ENCODE measurements at places on chromosomes 6 and 20.

DNA sequence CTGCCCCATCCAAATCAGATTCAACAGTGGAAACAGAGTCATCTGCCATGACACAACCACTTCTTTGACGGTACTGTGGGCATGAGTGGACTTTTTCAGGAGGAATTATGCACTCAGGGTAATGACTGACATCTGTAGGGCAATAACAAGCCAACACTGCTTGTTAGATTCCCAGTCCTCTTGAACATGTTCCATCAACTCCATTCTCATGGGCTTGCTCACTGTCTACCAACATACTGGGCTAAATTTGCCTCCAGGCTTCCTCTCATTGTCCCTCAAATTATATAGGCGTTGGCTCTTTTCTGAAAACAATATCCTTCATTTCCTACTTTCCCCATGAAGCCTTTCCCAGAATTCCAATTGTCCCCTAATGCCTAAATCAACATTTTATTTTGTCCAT, 43.1 kb downstream of the ANKEF1 start:
- H3K27me3 ChIP-seq = peaks cover 5% of the 10 kb centered on the region
- DNase-seq = no peak
- no peak overlapping the region for H3K27ac ChIP-seq
- H3K4me3 ChIP-seq = no peak overlapping the region
- peaks cover 13% of the 10 kb centered on the region for H3K4me1 ChIP-seq

DNA sequence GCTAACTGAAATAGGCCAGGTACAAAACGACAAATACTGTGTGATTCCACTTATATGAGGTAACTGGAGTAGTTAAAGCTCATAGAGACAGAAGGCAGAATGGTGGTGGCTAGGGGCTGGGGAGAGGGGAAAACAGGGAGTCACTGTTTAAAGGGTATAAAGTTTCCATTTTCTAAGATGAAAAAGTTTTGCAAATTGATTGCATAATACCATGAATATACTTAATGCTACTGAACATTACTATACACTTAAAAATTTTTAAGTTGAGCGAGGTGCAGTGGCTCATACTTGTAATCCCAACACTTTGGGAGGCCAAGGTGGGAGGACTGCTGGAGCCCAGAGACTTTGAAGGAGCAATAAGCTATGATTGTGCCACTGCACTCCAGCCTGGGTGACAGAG, 138.6 kb upstream of the ARID1B start:
- no peak overlapping the region for H3K4me3 ChIP-seq
- no peak overlapping the region for H3K27ac ChIP-seq
- peaks cover 17% of the 10 kb centered on the region for H3K4me1 ChIP-seq

DNA sequence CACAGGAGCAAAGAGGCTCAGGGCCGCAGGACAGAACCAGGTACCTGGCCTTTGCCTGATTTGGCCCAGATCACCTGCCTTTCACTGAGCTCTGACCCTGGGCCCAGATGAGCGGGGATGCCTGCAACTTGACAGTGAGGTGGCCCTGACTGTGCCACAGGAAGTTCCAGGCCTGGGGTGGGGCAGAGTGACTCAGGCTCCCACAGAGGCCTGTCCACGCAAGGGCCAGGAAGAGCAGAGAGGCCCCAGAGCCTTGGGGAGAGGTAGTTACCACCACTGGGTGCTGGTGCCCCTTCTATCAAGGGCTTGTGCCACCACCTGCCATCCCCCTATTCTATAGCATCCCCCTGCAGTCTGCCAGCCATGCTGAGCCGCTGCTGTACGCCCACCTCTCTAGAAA, 4.1 kb upstream of the NOL4L start:
- H3K27me3 ChIP-seq = peaks cover 37% of the 10 kb centered on the region
- DNase-seq = no peak
- no peak overlapping the region for H3K27ac ChIP-seq
- H3K36me3 ChIP-seq = no peaks in the 10 kb centered on the region
- H3K4me3 ChIP-seq = no peak overlapping the region
- H3K4me1 ChIP-seq = peaks cover 10% of the 10 kb centered on the region

GRCh38 chr6:43609402-43609801, 19.7 kb downstream of the GTPBP2 start:
- no peak overlapping the region for H3K4me3 ChIP-seq
- H3K27ac ChIP-seq = no peak overlapping the region
- peaks cover 19% of the 10 kb centered on the region for H3K36me3 ChIP-seq
- no peaks in the 10 kb centered on the region for H3K27me3 ChIP-seq

GRCh38 chr20:33963751-33964150, 30.0 kb upstream of the RALY start:
- no peaks in the 10 kb centered on the region for H3K4me1 ChIP-seq
- no peak overlapping the region for H3K27ac ChIP-seq
- H3K4me3 ChIP-seq = no peak overlapping the region
- no peaks in the 10 kb centered on the region for H3K36me3 ChIP-seq
- H3K27me3 ChIP-seq = no peaks in the 10 kb centered on the region

DNA sequence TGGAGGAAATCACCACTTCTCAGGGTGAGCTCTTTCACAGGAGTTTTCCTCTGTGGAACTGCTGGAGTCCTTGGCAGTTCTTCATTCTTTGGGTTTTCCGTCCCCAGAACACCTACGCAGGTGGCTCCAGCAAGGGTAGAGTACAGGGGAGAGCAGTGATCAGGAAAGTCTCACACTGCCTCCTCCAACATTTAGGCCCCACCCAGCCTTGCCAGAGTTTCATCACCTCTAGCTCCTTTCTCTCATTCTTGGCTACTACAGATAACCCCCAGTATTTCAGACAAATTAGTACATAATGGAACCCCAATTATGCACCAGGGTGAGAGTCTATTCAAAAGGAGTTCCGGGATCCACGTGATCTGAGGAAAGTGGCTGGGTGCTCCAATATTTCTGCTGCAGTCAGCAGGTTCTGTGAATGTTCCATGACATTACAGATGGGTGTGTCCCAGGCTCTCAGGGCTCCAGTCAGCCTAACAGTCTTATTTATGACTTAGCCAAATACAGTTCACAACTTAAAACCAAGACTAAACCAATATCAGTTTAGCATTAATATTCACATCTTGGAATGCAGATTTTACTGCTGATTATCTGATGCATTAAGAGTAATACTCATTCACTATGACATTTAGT, 44.6 kb downstream of the GPR63 start:
- peaks cover 6% of the 10 kb centered on the region for H3K4me1 ChIP-seq
- DNase-seq = no peak
- no peak overlapping the region for H3K27ac ChIP-seq

- H3K27ac ChIP-seq = no peak overlapping the region
- no peak overlapping the region for H3K4me3 ChIP-seq
- DNase-seq = no peak
- no peaks in the 10 kb centered on the region for H3K27me3 ChIP-seq
- no peaks in the 10 kb centered on the region for H3K4me1 ChIP-seq
Observed at GRCh38 chr6:89685311-89685710, 46.8 kb upstream of the LYRM2 start.

- peaks cover 50% of the 10 kb centered on the region for H3K4me1 ChIP-seq
- peaks cover 6% of the 10 kb centered on the region for H3K27me3 ChIP-seq
- no peak overlapping the region for H3K4me3 ChIP-seq
- H3K27ac ChIP-seq = no peak overlapping the region
Observed at GRCh38 chr6:108714766-108715414, 133.3 kb upstream of the ARMC2 start.

DNA sequence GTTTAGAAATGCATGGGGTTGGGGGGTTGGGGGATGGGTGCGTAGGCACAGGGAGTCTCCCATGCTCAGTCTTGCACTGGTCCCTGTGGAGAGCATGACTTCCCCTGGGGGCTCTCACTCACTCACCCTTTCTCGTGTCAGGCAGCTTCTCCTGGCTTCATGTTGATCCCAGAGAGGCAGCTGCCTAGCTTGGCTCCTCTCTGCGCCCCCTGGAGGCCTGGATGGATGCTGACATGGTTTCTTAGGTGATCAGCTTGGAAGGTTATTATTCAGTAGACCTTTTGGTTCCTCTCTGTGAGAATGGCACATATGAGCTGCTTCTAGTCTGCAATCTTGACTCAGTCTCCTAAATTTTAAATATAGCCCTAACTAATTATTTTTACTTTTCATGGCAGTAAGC, 109.3 kb upstream of the FAM83B start:
- no peak overlapping the region for H3K4me3 ChIP-seq
- H3K4me1 ChIP-seq = no peaks in the 10 kb centered on the region
- no peak overlapping the region for H3K27ac ChIP-seq
- H3K27me3 ChIP-seq = no peaks in the 10 kb centered on the region
- no peak for DNase-seq

GRCh38 chr20:40670253-40670652, 18.8 kb downstream of the MAFB start:
- no peaks in the 10 kb centered on the region for H3K36me3 ChIP-seq
- peaks cover 10% of the 10 kb centered on the region for H3K27me3 ChIP-seq
- H3K27ac ChIP-seq = no peak overlapping the region
- H3K4me3 ChIP-seq = no peak overlapping the region
- H3K4me1 ChIP-seq = peaks cover 17% of the 10 kb centered on the region
- DNase-seq = no peak

DNA sequence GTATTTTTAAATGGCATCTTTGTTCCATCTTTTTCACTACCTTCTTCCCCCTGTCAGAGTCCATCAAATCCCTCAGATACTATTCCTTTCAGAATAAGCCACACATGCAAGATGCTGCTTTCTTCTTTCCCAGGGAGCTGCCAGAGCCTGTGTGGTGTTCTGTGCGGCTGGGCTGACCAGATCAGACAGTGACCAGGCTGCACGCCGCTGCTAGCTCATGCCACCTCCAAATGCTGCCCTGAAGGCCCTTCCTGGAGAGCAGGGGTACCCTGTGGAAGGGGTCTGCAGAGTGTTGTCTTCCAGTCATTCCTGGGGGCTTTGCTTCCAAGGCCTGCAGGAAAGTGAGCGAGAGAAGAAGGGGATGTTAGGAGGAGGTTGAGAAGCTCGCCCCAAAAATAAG, 179.1 kb upstream of the SUPT3H start:
- H3K36me3 ChIP-seq = no peaks in the 10 kb centered on the region
- H3K4me1 ChIP-seq = peaks cover 46% of the 10 kb centered on the region
- H3K4me3 ChIP-seq = no peak overlapping the region
- no peak overlapping the region for H3K27ac ChIP-seq
- DNase-seq = no peak

DNA sequence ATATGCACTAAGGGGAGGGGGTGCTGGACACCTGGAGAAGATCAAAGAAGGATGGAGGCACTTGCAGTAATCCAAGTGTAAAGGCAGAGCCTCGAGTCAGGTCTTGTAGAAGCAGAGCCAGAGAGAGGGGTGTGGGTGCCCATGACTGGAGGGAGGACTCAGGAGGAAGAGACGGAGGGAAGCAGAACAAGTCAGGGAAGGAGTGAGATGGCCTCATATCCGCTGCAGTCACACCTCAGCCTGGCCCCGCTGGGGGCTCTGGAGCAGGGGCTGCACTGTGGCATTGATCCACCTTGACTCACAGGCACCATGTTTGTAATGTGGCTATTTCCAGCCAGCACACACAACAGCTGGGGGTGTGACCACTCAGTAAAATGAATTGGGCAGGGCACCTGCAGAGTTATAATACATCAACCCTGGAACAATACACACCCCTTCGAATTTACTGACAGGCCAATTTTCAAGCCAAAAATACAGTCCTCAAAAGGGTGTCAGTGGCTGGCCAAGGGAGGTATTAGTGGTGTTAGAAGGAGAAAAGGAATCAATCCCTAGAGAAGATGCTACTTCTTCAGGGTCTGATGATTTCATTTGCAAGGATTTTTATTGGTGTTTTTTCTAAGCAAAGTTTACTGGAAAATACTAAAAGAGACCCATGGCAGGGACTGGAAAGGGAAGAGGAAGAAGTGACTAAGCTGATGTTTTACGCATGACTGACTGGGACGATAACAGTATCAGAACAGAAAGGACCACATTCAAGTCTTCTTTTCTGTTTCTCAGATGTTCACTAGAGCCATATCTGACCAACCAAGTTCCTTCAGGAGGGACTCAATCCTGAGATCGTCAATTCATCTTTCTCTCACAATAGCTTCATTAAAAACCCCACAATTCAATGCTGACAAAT, 18.9 kb upstream of the NXT1 start:
- DNase-seq = no peak
- H3K27me3 ChIP-seq = no peaks in the 10 kb centered on the region
- H3K27ac ChIP-seq = no peak overlapping the region

GRCh38 chr20:54510541-54511129, 35.2 kb downstream of the DOK5 start:
- no peak overlapping the region for H3K4me3 ChIP-seq
- DNase-seq = no peak
- H3K36me3 ChIP-seq = no peaks in the 10 kb centered on the region
- H3K4me1 ChIP-seq = peaks cover 10% of the 10 kb centered on the region

- H3K36me3 ChIP-seq = no peaks in the 10 kb centered on the region
- H3K4me3 ChIP-seq = no peak overlapping the region
- H3K4me1 ChIP-seq = peaks cover 18% of the 10 kb centered on the region
- no peak for DNase-seq
Observed at GRCh38 chr6:4470698-4471210, 305.4 kb upstream of the CDYL start.

GRCh38 chr20:33110147-33110825, 30.8 kb downstream of the BPIFB4 start:
- H3K4me1 ChIP-seq = peaks cover 6% of the 10 kb centered on the region
- no peak overlapping the region for H3K4me3 ChIP-seq
- H3K27me3 ChIP-seq = peaks cover 3% of the 10 kb centered on the region
- DNase-seq = no peak

GRCh38 chr6:128731249-128732165, 151.4 kb upstream of the LAMA2 start:
- H3K4me3 ChIP-seq = no peak overlapping the region
- H3K27ac ChIP-seq = no peak overlapping the region
- no peaks in the 10 kb centered on the region for H3K36me3 ChIP-seq
- H3K4me1 ChIP-seq = no peaks in the 10 kb centered on the region

- peak overlapping the region; percentile 4 for H3K27ac ChIP-seq
- peaks cover 28% of the 10 kb centered on the region for H3K4me1 ChIP-seq
- no peak for DNase-seq
Observed at GRCh38 chr6:24918641-24919055, 17.1 kb downstream of the RIPOR2 start.

DNA sequence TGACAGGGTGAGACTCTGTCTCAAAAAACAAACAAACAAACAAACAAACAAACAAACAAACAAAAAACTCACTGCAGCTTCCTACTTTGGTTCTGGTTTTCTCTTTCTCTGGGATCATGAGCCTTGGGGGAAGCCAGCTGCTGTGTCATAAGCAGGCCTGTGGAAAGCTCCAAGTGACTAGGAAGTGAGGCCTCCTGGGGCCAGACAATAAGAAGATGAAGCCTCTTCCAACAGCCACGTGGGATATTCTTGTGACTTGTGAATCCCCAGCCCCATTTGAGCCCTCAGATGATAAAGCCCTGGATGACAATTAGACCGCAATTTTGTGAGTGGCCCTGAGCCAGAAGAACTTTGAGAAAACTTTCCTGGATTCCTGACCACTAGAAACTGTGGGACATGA, 11.4 kb downstream of the HLA-A start:
- H3K27me3 ChIP-seq = peaks cover 3% of the 10 kb centered on the region
- no peak overlapping the region for H3K4me3 ChIP-seq
- no peaks in the 10 kb centered on the region for H3K4me1 ChIP-seq
- no peak for DNase-seq

GRCh38 chr6:150033207-150033771, 8.0 kb upstream of the RAET1L start:
- H3K27me3 ChIP-seq = peaks cover 92% of the 10 kb centered on the region
- no peak overlapping the region for H3K27ac ChIP-seq
- peaks cover 6% of the 10 kb centered on the region for H3K4me1 ChIP-seq
- no peak overlapping the region for H3K4me3 ChIP-seq
